Heart right ventricle (tissue), 16 donors: ENCODE measurements at places on chromosomes 7 and 10. TPM values are rescaled to one million over a fixed set of nuclear protein-coding genes. Genes with fewer than 3 reads are reported as not detected.

DNA sequence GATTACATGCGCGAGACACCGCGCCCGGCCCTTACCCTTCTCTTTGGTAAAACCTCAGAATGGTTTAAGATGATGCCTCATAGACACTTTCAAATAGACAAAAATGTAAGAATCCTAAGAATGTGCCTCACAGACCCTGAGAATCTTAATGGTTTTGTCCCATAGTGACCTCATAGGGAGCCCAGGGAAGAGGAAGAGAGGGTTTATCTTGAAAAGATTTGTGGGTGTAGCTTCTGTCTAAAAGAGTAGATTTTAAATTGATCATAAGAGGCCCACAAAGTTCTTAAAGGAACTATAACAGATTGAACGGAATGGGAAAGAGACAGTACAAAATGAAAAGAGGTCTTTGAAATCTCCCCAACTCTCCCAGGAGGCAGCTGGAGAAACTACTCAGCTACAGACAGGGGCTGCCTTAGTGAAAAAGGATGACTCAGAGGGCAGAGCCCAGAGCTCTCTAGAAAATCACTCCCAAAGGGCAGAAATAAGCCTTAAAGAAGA, 220.6 kb downstream of the ADRA2A start:
- H3K4me3 ChIP-seq: no peak overlapping the region
- peaks cover 20% of the 10 kb centered on the region for H3K27me3 ChIP-seq
- DNase-seq: no peak

GRCh38 chr10:89310056-89310893, 8.4 kb downstream of the IFIT2 start:
- no peaks in the 10 kb centered on the region for H3K4me1 ChIP-seq
- no peaks in the 10 kb centered on the region for H3K27me3 ChIP-seq
- peaks cover 30% of the 10 kb centered on the region for H3K36me3 ChIP-seq
- DNase-seq: no peak
- no peak overlapping the region for H3K27ac ChIP-seq
- H3K4me3 ChIP-seq: no peak overlapping the region

GRCh38 chr10:10128387-10128786, 889.3 kb upstream of the CELF2 start:
- H3K36me3 ChIP-seq: no peaks in the 10 kb centered on the region
- no peak overlapping the region for H3K4me3 ChIP-seq
- no peak overlapping the region for H3K27ac ChIP-seq
- no peak for DNase-seq

DNA sequence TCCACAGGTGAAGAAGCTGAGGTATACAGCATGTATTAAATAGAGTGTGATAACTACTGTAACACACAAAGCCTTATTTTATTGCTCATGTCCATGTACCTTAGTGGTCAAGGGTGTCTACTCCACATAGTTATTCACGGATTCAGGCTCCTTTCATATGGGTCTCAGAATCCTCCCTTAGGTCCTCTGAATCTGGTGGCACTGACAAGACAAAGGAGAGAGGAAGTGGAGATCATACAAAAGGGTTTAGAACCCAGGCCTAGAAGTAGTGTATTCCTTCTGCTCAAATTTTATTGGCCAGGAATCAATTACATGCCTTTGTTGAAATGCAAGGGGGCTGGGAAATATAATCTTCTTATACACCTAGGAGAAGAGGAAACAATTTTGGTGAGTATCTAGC, 164.6 kb downstream of the PTEN start:
- H3K27me3 ChIP-seq: no peaks in the 10 kb centered on the region
- H3K4me3 ChIP-seq: no peak overlapping the region

DNA sequence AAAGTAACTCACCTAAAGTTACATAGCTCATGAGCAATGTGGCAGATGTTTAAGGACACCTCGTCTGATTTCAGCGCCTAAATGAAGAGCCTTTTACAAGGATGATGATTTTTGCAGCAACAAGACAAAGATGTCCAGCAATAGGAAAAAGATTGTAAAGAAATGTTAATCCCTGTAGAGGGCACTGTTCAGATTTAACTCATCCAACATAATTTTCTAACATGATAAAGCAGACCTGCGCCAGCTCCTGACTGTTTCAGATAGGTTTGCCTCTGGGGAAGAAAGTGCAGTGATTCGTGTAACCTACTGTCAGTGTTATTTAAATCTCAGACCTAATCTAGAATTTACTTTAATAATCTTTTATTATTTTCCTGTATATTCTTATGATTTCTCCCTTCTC, 595.2 kb downstream of the AUTS2 start:
- no peak overlapping the region for H3K4me3 ChIP-seq
- no peaks in the 10 kb centered on the region for H3K36me3 ChIP-seq
- no peak overlapping the region for H3K27ac ChIP-seq
- H3K27me3 ChIP-seq: no peaks in the 10 kb centered on the region

DNA sequence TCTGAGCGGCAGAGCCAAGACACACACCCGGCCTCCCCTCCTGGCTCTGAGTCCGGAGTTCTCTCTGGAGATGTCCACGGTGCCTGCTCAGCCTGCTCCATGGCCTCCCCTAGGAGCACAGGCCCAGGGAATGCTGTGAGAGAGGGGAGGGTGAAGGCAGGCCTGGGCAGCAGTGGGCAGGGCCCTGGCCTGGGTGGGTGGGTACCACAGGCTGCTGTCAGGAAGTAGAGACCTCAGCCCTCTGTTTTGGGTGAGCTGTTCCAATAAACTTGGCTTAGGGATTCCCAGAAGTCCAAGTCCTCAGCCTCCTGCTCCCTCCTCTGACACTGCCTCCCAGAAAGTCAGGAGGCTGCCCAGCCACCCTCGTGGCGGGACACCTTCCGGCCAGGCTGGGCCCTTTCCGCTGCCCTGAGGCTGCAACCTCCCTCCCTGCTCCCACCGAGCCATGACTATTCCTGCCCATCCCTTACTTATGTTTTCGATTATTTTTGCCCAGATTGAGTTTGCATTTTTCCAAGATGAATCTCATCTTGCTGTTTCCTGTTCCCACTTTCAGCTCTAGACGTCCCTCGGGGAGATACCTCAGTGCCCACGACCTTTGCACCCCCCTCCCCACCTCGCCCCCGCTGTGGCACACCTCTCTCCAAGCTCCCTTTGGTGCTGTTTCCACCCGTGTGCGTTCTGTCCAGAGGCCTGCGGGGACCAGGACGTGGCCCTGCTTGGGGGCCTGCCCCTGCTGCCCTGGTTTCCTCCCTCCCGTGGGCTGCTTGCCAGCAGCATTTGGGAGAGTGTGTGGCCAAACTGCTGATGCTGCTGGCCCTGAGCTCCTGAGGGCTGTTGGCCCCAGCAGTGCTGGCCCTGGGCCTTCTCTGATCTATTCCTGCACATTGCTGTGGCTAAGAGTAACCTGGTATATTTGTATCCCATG, 5.8 kb upstream of the POLM start:
- H3K27ac ChIP-seq: peak overlapping the region; percentile 74
- no peak overlapping the region for H3K4me3 ChIP-seq
- DNase-seq: peak; percentile 58

DNA sequence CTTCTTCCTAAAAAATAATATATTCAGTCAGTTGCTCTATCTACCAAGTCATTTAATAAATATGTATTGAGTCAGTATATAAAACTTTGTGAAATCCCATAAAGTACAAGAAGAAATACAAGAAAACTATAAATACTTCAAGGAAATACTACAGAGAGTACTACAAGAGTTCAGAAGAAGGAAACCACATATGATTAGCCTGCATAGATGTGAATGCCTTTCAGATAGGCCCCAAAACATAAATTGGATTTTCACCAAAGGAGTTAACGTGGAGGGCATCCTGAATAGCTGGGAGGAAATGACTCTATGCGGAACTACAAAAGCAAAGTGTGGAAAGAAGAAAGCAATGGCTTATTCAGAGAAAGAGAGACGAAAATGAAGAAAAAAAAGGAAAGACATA, 120.1 kb downstream of the LRRN3 start:
- no peak for DNase-seq
- no peaks in the 10 kb centered on the region for H3K4me1 ChIP-seq
- H3K27me3 ChIP-seq: no peaks in the 10 kb centered on the region
- no peak overlapping the region for H3K27ac ChIP-seq

Gene AGR2
- not detected for total RNA-seq

- no peak overlapping the region for H3K4me3 ChIP-seq
- H3K4me1 ChIP-seq: peaks cover 10% of the 10 kb centered on the region
- H3K27me3 ChIP-seq: no peaks in the 10 kb centered on the region
- no peaks in the 10 kb centered on the region for H3K36me3 ChIP-seq
- H3K27ac ChIP-seq: no peak overlapping the region
- DNase-seq: no peak
Observed at GRCh38 chr10:132498562-132499366, 38.8 kb upstream of the INPP5A start.

Gene CRYGN
- total RNA-seq: not detected
